NCI-H2029 treated with DMSO at 0.1 percent for 48 hours (cell line): ENCODE measurements at places on chromosomes 3 and 15.

DNA sequence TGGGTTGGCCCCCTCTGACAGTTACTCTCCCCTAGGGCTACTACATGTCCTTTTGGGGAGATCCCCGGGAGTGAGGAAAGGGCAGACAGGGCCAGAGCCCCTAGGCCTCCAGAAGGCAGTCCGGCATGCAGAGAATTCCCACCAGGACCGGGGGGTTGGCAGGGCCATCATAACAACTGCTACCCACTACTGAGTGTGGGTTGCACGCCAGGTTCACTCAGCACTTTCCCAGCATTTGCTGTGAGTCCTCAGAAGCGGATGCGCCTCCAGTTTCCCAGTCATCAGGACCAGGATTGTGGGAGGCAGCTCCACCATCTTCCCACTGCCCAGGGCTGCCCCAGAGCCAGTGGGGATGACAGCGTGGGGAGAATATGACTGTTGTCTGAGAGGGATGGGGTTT is 51.2 kb upstream of the HERC1 start:
- DNase-seq: no peak

DNA sequence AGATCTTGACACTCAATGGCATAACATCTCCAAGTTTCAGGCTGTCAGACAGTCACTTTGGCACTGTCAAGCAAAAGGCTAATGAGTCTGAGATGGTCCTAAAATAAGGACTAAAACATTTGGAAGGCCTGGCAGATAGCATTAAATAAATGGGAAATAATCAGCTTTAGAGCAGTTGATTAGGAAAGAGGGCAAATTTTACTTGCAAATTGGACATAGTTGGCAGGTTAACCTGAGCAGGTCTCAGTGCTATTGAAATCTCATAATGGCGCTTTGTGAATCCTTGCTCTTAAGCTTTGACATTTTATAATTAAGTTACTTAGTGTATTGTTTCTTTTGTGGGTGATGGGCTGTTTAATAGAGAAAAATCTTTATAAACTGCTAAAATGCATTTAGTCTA is 1003.1 kb upstream of the GBE1 start:
- DNase-seq: no peak

GRCh38 chr15:97504031-97504792 is 456.3 kb upstream of the ARRDC4 start:
- no peak for DNase-seq

DNA sequence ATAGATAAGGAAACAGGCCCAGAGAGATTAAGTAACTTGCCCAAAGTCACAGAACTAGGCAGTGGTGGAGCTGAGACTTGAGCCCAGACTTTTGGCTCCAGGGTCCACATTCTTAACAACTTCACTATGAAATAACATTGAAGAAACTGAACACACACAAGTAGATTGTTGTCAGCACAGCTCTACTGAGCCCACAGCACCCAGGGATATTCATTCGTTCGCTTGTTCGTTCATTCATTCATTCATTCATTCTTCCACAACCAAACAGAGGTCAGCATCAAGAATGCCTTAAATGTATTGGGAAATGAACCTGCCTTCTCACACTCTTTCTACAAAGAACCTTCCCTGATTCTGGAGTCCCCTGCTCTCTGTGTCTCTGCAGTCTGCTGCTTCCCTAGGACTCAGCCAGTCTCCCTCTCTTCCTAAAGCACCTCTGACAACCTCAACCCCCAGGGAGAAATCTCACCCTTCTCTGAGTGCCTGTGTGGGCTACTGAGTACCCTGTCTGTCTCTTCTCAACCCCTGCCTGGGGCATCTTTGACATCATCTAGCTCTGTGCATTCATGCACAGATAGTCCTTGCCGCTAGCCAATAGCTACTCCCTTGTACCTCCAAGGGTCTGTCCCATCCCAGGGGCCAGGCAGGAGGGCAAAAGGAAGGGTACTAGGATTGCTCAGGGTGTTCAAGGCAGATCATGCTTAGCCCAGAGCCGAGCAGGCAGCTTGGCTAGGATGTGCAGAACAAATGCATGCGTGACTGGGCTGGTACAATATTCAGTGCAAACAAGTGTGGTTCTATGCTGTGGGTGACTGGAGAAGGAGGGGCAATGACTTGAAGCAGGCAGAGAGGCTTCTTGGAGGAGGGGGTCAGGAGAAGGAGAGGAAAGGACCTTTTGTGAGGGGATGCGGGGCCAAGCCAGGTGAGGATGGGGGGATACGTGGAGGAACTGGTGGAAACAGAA is 3.4 kb downstream of the LINGO1 start:
- DNase-seq: no peak

- no peak for DNase-seq
These were observed 50.7 kb downstream of the TFG start for GRCh38 chr3:100759950-100760349.

DNA sequence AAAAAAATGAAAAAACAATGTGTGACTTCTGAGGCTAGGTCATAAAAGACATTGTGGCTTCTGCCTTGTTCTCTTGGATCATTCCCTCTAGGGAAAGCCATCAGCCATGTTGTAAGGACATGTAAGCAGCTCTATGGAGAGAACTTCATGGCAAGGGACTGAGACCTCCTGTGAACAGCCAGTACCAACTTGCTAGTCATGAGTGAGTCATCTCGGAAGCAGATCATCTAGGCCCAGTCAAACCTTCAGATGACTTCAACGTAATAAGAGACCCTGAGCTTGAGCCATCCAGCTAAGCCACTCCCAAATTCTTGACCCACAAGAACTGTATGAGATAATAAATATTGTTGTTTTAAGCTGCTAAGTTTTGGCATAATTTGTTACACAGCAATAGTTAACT is 4.9 kb downstream of the MON1A start:
- DNase-seq: no peak

DNA sequence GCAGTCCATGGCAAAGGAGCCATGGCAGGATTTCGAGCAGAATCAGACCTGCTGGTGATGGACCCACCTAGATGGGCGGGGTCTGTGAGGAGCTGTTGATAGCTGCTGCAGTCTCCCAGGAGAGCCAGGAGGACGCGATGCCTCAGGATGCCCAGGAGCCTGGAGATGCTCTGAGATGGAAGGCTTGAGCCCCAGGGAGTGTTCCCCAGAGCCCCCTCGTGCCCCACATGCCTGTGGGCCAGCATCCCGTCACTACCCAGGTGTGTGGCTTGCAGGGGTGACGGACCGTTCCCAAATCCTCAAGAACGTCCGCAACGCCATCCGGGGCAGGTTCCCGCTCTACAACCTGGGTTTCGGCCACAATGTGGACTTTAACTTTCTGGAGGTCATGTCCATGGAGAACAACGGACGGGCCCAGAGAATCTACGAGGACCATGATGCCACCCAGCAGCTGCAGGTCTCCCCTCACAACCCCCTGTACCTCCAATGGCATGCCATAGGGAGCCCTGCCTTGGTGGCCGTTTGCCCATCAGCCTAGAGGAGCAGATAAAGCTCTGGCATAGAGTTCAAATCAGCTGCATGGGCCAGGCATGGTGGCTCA is 6.7 kb downstream of the ITIH1 start:
- no peak for DNase-seq

DNA sequence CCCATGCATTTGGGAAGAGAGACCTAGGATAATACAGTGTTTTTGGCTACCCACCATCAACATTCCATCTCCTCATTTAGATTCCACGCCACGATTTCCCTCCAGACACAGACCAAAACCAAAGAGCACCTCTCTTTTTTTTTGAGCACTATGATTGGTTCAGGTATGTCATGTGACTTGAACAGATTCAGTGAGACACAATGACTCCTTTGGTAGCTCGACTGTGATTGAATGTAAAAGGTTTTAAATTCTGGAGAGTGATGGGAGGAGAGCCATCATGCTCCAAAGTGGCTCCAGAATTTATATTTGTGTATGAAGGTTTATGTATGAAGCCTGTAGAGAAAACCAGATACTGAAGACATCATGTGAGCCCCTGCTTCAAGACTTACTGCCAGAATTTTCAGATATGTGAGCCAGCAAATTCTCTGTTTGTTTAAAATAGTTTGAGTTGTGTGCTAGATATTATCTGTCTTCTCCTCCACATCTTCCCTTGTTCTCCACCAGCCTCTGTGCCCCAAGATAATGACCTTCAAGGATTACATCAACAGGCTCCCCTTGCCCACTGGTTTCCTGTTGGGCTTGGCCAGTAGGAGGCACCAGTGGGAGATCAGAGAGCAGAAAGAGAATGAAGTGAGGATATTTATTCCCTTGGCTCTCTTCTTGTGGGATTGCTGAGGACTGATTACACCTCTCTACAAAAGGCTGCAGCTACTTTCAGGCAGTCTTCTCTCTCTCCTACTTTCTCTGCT is 12.5 kb downstream of the MYD88 start:
- no peak for DNase-seq
